ENCODE measurements at places on chromosomes 1 and 21.

DNA sequence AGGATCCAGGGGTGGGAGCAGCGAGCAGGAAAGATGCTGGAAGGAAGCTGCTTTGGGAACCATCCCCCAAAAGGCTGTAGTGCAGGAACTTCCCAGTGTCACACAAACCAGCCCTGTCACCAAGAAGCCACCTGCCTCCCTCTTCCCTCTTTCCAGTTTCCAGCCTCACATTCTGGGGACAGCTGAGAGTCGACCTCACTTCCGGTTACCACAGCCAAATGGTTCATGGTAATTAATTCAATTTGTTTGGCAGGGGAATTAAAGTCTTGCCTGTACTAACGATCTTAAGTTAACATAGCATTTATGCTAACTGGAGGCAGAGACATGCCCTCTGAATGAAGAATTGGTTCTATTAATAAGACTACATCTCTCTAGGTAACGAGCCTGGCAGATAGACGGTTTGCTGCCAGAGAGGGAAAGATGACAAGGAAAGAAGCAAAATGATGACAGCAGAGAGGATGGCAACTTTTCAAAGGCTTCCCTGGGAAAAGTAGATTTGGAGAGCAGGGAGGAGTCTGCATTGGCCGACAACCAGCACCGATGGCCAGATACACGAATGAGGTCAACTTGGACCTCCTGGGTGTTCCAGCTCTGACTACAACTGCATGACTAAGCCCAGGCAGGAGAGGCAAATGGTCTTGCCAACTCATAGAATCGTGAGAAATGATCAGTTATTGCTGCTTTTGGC lies 64.1 kb downstream of the TMCO4 start:
- no peak for DNase-seq

DNA sequence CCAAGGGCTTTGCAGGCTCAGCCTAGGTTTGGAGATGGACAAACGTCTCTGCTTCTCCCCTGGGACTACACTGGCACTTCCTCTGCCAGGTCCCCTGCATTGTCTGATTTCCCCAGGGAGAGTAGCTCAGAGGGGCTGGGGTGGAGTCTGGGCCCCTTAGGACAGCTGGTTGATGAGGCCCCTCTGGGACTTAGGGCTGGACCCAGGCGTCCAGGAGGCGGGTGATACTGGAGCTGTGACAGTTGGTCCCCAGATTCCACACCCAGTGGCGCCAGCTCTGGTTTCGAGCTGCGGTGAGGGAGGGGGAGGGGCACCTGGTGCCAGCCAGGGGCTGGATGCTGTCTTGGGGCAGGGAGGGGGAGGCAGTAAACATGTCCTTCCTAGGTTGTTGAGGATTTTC lies 7.4 kb upstream of the MEX3A start:
- no peak for DNase-seq

DNA sequence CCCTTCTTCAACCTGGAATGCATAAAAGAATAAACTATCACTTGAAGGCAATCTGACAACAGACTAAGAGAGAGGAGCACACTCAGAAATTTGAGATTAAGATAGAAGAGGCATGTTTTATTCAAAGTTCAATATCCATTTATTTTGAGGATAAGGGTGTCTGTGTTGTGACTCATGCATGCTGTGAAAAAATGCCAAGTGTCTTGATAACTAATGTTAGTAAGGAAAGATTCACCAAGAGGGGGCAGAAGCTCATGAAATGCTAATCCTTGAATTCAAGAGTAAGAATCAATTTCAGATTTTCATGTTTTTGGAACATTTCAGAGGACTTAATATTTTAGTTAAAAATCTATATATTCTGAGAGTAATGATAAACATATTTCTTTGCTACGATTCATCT lies 94.0 kb downstream of the IFI44 start:
- DNase-seq, result no peak

DNA sequence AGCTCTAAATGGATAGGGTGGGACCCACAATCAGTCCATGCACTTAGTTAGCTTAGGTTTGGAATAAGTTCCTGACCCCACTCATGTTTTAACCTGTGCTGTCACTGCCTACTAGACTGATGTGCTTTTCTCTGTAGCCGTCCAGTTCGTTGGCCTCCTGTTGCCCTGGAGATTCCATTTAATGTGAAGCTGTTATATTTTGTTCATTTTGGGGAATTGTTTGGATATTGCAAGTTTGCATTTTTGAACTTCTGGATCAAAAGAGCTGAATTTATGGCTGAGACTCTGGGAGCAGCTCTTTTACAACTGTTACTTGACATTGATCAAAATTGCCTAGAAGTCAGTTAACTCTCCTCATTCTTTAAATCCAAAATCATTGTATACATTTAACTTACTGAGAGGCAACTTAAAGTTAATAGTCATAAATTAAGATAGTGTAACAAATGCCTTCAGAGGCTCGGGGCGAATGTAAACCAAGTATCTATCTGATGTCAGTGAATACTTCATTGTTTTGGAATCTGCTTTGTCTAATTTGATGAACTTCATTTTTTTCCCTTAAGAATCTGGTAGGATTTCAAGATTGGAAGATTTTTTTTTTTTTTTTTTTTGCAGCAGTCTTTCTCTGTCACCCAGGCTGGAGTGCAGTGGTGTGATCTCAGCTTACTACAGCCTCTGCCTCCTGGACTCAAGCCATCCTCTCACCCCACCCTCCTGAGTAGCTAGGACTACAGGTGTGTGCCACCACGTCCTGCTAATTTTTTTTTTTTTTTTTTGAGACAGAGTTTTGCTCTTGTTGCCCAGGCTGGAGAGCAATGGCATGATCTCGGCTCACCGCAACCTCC lies 38.1 kb downstream of the MIGA1 start:
- DNase-seq, result no peak

- DNase-seq, result no peak
These were observed 65.7 kb downstream of the DUSP10 start for GRCh38 chr1:221675880-221676800.

DNA sequence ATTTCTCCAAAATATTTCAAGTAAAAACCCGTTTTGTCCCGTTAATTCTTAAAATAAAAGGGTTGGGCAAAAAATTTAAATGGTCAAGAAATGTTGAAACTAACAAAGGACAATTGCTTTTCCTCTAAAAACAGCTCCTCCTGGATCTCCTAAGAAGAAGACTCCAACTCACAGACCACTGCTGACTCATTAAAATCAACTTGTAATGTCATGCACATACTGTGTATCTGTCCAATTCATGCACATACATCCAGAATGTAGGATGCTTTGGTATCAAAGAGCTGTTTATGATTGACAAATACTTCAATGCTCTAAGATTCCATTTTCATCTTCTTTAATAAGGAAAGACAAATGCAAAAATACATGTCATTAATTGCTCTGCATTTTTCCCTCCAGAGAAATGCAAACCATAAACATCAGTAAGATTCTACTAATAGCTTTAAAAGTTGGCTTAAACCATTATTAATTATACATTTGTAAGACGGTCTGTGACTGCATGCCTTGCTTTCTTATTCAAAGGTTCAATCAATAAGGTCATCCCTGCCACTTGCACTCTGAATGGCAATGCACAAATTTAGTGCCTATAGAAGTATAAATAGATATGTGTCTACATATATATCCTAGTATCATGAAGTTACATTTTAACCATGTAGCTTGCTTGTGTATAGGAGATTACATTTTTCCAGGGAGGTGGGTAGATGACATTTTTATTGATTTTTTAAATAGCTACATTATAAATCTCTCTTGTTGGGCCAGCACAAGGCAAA lies 44.7 kb downstream of the PTGER3 start:
- DNase-seq, result no peak

DNA sequence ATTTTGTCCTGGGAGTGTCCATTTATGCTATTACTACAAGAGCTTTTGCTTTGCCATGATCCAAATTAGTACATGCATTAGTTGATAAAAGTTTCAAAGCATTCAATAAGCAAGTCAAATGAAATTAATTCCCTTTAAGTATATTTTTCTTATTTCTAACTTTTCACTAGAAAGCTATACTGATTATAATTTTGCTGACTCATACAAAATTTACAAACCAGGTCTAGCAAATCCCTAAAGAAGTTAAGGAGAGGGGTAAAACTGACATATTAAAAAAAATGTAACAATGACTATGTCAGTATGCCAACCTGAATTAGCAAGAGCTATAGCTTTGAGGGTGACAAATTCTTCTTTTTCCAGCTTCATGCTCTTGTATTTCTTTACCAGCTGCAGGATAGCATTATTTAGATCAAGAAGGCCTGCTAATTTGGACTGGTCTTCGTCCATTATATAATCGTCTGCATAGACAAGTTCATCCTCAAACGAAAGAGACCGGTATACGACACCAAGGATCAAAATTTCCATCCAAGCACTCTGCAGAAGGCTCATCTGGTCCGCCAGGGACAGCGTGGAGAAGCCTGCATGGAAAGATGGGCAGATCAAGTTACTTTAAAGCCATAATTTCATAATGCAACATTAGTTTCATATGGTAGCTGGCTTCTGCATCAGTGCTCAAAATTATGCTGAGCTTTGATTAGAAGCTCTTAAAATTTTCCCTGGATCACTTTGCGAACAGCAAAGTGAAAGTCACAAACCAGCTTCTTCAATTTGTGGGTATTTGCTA lies 95.8 kb upstream of the USH2A start:
- DNase-seq, result no peak

DNA sequence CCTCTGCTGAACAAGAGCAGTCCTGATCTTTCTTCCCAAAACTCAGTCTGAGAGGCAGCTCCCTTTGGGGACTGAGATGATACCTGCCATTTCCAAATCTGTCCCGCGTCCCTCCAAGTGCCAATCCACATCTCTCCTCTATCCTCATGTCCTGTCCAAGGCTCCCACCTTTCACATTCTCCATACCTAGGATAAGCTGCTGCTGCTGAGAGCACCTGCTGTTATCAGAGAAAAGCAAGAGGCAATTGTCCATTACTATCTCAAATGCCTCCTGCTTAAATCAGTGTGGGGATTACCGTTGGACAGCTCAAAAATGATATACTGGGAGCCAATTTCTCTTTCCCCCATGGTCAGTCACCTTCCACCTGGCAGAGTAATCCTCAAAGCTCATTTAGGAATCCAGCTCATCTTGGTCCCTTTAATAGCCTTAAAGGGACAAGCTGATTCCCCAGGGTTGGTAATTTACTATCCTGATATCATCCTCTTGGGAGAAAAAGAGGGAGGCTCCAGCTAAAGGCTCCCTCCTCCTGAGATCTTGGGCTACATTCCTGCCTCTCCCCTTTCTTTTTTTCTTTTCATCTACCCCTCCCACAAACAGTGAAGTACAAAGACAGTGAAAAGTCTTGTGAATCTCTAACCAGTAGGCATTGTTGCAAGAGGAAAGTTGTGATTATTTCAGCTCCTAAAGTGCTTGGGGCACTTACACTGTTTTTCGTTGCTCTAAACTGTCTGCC lies 278.1 kb upstream of the CAMK1G start:
- DNase-seq, result no peak

- DNase-seq, result no peak
These were observed 30.1 kb downstream of the OLFML3 start for GRCh38 chr1:114009393-114009792.

DNA sequence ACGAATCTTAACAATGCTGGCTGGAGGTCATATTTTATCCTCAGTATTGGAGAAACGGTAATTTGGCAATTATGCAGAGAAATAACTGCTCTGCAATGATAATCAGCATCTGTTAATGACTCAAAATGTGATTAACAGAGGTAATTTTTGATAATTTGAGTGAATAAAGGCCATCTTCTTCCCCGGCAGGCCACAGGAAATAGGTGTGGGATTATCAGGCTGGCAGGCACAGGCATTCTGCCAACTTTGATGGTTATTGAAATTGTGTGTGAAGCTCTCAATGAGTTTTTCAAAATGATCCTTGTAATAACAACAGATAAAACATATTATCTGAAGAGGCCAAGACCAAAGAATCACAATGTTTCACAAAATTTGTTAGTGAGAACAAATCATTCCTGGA lies 309.0 kb downstream of the PTGER3 start:
- peak; percentile 87 for DNase-seq

GRCh38 chr1:8025061-8025670 lies 943 bp downstream of the ERRFI1 start:
- DNase-seq, result no peak

GRCh38 chr1:48006264-48006663 lies 9.1 kb upstream of the TRABD2B start:
- DNase-seq, result no peak

DNA sequence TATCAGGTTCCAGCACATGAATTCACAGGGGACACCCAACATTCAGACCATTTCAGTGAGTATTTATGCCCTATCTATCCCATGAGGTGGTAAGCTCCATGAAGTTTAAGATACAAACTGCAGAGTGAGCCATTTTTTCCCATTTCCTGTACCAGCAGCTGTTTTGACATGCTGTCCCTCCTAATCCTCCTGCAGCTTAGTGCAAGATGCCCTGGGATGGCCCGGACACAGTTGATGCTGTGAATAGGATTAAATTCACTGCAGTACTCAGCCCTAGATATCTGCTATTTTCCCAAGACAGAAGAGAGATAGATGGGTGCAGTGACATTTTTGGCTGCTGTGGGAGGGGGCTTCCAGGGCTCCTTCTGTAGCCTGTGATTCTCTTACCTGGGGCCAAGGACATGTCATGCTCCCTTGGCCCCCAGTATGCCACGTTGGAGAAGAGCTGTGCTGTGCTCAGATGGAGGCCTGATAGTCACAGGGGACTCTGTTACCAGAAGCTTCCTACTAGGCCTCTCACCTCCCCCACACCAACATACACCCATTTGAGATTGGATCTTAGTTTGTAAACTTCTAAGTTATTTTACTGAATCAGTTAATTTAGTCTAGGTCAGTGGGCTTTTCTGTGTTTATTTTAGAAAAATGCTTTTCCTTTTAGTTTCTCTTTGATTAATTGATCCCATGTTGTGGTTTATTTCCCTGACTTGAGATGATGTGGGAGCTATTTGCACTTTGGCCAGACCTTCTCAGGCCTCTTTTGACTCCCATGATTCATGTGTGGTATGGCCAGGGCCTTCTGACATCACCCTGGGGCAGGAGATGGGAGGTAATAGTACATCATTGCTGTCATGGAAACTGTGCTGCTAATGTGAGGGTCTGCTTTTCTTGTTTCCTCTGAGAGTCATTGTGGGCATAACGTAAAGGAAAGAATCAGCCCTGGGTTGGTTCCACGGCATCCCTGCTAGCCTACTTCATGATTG lies 92.6 kb downstream of the ST3GAL3 start:
- no peak for DNase-seq

DNA sequence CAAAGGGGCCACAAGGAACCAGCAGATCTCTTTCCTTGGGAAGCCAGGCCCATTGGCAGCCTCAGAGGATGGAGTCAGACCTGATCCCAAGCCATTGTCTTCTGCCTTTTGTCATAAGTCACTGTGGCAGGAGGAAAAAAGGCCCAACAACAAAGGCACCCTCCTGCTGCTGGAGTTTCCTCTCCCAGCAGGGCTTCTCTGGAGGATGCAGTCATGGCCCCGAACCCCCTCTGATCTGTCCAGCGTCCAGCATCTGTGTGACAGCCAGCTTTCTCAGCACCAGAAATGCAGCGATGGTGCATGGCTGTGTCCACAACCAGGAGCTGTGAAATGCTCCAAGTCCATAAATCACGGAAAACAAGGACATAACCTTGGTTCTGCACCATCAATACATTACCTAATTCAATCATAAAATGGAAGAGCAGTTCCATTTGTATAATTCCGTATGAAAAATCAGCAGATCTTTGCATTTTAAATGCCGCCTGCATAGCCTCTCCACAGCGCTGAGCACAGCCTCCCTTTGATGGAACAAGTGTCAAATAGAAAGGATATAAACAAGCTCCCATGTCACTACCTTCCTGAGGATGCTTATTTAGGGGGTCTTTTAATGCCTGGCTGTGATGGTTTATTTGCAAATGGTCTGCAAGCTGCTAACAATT lies 30.6 kb downstream of the AJAP1 start:
- no peak for DNase-seq
